Activated T-cell treated with anti-CD3 and anti-CD28 coated beads, Interleukin-2, amount 50 U/mL, for 4 hours (primary cell): ENCODE measurements at places on chromosomes 1 and 21. TPM values are rescaled to one million over a fixed set of nuclear protein-coding genes. Genes with fewer than 3 reads are reported as not detected.

The LDLRAD1 gene
- total RNA-seq = not detected

The KRTAP13-2 gene
- total RNA-seq = not detected

The PGLYRP4 gene
- not detected for total RNA-seq

The SPATA46 gene
- total RNA-seq = not detected

The SLAMF9 gene
- not detected for total RNA-seq

GRCh38 chr21:46229133-46229922, 754 bp upstream of the LSS start:
- DNase-seq = no peak

DNA sequence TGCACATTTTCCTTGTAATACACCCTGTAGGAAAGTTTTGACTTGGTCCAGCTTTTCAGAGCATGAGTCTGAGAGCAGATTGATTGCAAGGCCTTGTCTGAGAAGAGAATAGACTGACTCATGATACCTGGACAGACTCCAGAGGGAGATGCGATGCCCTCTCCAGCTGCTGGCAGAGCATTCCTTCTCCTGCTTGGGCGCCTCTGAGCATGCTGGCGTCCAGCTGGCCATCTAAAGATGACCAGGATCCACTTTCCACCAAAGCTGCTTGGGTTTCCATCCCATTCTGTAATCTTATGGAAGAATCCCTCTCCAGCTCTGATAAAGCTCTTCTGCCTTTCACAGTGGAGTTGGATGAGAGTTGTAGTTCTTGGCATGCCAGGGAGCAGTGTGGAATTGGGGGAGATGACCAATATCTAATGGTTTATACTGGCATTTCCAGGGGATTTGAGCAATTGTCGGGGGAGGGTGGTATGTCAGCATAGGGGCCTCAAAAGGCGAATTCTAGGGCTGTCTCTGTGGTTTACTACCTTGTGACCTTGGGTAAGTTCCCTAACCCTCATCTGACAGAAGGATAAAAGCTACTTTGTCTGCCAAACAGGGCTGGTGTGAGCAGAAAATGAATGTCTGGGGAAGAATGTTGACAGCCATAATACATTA, 19.5 kb downstream of the SZRD1 start:
- no peak for DNase-seq

DNA sequence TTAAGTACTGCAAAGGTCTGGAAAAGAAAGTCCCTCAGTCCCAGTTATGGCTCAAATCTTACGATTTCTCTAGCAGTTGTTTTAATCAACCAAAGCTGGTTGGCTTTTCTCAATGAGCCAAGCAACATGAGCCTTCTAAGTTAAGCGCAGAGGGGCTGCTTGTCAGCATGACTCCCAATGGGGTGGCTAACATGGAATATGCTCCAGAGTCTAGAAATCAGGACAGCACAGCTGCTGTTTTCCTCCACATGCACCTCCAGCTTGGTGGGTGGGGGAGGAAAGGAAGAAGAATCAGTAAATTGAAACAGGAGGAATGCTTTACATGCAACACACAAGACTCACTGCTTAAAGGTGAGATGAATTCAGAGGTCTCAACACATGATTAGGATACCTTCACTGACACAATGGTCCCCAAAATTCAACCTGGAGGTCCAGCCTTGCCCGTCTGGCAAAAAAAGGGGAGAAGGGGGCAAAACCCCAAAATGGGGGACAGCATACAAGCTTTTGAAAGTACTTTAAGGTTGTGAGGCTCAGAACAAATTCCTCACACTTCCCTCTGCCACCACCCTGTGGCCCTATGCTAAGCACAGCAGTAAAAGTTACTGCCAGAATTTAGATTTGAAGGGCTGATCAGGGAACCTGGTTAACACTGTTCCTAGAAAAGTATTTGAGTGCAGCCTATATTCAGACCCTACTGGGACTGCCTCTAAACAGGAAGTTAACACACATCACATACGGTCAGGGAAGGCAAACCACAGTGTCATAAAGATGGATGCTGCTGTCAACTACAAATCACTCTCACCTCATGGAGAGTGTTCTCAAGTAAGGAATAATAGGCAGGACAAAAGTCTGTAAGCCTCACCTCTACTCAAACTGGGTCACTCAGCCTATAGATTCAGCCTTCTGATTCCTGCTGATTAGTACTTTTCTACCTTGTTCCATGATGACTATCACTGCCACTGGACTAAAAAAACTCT, 2.6 kb downstream of the GATAD2B start:
- no peak for DNase-seq

- DNase-seq = no peak
Observed at GRCh38 chr1:10662824-10663677, 133.4 kb downstream of the CASZ1 start.

- no peak for DNase-seq
Observed at GRCh38 chr21:24450119-24450518, 1157.2 kb downstream of the MRPL39 start.

- no peak for DNase-seq
Observed at GRCh38 chr1:16191916-16192546, 20.4 kb downstream of the ARHGEF19 start.
